ENCODE measurements at places on chromosomes 6 and 20. TPM values are rescaled to one million over a fixed set of nuclear protein-coding genes. Genes with fewer than 3 reads are reported as not detected.

Gene CCN6
- 6.8 TPM for total RNA-seq

GRCh38 chr20:49230561-49231133 lies 11.4 kb downstream of the DDX27 start:
- no peaks in the 10 kb centered on the region for H3K27me3 ChIP-seq
- no peak for DNase-seq
- H3K36me3 ChIP-seq, result peaks cover 78% of the 10 kb centered on the region
- no peak overlapping the region for H3K4me3 ChIP-seq

GRCh38 chr20:309306-309840 lies 12.0 kb downstream of the ZCCHC3 start:
- H3K36me3 ChIP-seq, result no peaks in the 10 kb centered on the region
- peak overlapping the region; percentile 78 for H3K4me3 ChIP-seq
- no peaks in the 10 kb centered on the region for H3K27me3 ChIP-seq
- peak; percentile 48 for DNase-seq
- peaks cover 16% of the 10 kb centered on the region for H3K4me1 ChIP-seq
- peak overlapping the region; percentile 98 for H3K27ac ChIP-seq

Gene RBPJL
- not detected for total RNA-seq

GRCh38 chr20:31909253-31910070 lies 39.0 kb downstream of the TTLL9 start:
- no peak for DNase-seq
- peaks cover 7% of the 10 kb centered on the region for H3K27me3 ChIP-seq
- H3K4me1 ChIP-seq, result no peaks in the 10 kb centered on the region
- no peak overlapping the region for H3K4me3 ChIP-seq
- H3K27ac ChIP-seq, result no peak overlapping the region

DNA sequence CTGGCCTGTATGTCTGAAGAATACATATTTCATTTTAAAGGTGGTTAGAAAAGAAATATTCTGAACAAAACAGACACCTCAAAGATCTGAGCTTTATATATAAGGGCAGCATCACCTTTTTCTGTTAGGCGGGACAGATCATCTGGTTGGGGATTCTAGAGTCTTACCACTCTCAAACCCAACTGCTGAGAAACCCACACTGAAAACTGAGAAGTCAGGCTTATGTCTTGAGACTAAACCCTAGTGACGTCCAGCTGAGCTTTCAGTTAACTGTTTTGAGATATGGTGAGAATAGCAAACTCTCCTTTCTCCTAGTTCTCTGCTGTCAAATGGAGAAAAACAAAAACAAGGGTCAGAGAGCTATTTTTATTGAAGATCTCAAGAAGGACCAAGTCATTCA lies 63.7 kb upstream of the CCN6 start:
- no peak for DNase-seq
- no peak overlapping the region for H3K4me3 ChIP-seq
- no peaks in the 10 kb centered on the region for H3K27me3 ChIP-seq

- H3K27me3 ChIP-seq, result no peaks in the 10 kb centered on the region
- H3K4me1 ChIP-seq, result peaks cover 8% of the 10 kb centered on the region
- no peak overlapping the region for H3K4me3 ChIP-seq
- H3K36me3 ChIP-seq, result no peaks in the 10 kb centered on the region
Observed at GRCh38 chr6:46244670-46245069, 73.9 kb upstream of the ENPP5 start.

- peaks cover 30% of the 10 kb centered on the region for H3K4me1 ChIP-seq
- H3K4me3 ChIP-seq, result no peak overlapping the region
- DNase-seq, result no peak
- no peaks in the 10 kb centered on the region for H3K27me3 ChIP-seq
- no peaks in the 10 kb centered on the region for H3K36me3 ChIP-seq
- H3K27ac ChIP-seq, result no peak overlapping the region
Observed at GRCh38 chr20:37529214-37529967, 1.7 kb upstream of the BLCAP start.

- peaks cover 10% of the 10 kb centered on the region for H3K27me3 ChIP-seq
- no peak overlapping the region for H3K4me3 ChIP-seq
- peak overlapping the region; percentile 52 for H3K27ac ChIP-seq
Observed at GRCh38 chr20:45826381-45827019, 612 bp downstream of the TNNC2 start.

GRCh38 chr6:113120582-113121285 lies 736.4 kb upstream of the MARCKS start:
- H3K36me3 ChIP-seq, result no peaks in the 10 kb centered on the region
- peak overlapping the region; percentile 91 for H3K27ac ChIP-seq
- H3K27me3 ChIP-seq, result no peaks in the 10 kb centered on the region
- no peak overlapping the region for H3K4me3 ChIP-seq

DNA sequence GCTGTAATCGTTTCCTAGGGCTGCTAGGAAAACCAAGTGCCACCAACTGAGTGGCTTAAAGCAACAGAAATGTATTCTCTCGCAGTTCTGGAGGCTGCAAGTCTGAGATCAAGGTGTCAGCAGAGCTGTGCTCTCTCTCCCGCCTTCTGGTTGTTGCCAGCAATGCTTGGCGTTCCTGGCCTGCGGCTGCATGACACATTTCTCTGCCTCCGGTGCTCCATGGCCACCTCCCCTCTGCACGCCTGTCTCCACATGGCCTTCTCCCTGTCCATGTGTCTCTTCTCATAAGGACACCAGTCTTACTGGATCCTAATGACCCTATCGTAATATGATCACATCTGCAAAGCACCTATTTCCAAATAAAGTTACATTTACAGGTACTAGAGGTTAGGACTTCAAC lies 91.7 kb upstream of the AKAP12 start:
- no peaks in the 10 kb centered on the region for H3K27me3 ChIP-seq
- DNase-seq, result no peak
- no peaks in the 10 kb centered on the region for H3K4me1 ChIP-seq
- no peak overlapping the region for H3K27ac ChIP-seq
- H3K4me3 ChIP-seq, result no peak overlapping the region

Gene SERPINB6
- total RNA-seq, result 80.7 TPM

Gene FILIP1
- total RNA-seq, result under 0.01 TPM

DNA sequence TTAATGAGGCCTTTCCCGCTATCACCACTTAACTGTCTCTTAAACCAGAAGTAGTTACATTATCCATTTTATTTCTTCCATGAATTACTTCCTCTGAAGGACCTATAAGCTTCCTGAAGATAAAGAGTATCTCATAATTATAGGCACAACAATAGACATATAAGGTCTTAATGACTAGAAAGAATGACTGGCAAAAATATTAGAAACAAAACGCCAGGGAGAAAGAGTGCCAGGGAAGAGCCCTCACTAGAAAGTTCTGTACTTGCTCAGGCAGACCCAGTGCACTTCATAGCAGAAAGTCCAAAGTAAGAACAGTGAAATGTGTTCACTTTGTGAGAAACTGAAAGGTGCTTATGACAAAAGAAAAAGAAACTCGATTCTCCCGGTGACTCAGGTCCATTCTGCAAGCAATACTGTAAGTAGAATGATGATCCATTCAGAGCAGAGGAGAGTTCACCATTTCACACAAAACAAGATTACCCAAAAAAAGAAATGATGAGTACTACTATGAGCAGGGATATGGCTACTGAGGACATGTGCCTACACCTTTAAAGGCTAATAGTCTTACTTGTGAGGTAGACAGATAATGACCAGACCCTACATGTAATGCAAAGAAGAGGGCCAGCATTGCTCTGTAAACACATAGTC lies 5.5 kb downstream of the ZNF334 start:
- DNase-seq, result no peak
- peaks cover 2% of the 10 kb centered on the region for H3K4me1 ChIP-seq
- no peaks in the 10 kb centered on the region for H3K36me3 ChIP-seq
- H3K27ac ChIP-seq, result no peak overlapping the region

GRCh38 chr6:13044390-13044789 lies 283.9 kb downstream of the TBC1D7 start:
- H3K4me3 ChIP-seq, result no peak overlapping the region
- no peaks in the 10 kb centered on the region for H3K27me3 ChIP-seq
- DNase-seq, result no peak
- no peak overlapping the region for H3K27ac ChIP-seq

DNA sequence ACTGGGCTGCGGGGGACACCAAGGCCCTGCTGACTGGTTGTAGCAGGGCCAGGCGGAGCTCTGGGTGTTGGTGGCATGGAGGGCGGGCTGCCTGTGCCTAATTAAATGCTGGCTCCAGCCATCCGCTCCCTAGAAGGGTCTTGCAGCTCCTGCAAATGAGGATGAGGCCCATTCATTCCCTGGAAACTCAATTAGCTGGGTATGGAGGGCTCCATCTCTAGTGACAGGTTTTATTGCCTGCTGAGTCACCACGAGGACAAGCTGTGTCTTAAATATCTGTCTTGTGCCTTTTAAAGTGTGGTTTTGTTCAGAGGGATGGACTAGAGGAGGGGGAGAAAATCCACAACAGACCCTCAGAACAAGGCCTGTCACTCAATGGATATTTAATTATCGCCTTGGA lies 60.9 kb downstream of the SULF2 start:
- no peak overlapping the region for H3K27ac ChIP-seq
- H3K4me1 ChIP-seq, result no peaks in the 10 kb centered on the region
- no peaks in the 10 kb centered on the region for H3K36me3 ChIP-seq
- H3K4me3 ChIP-seq, result no peak overlapping the region
- no peak for DNase-seq
- H3K27me3 ChIP-seq, result peaks cover 2% of the 10 kb centered on the region

Gene PI16
- total RNA-seq, result 1.8 TPM

DNA sequence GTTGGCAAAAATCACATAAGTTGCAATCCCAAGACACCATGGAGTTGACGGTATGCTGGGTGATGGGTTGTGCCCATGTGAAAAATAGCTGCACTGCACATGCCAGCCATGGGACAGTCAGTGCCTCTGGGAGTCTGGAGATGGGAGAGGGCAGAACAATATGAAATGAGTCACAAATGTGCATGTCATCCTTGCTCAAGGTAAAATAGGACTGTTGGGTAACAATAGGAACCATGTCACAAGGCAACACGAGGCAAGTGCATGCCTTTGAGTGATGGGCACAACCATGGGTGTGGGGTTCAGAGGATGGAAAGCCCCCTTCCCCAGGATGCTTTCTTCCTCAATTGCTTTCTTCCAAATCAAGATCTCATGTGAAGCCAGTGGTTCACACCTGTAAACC lies 70.5 kb upstream of the PIM1 start:
- H3K4me3 ChIP-seq, result no peak overlapping the region
- no peak overlapping the region for H3K27ac ChIP-seq
- no peaks in the 10 kb centered on the region for H3K36me3 ChIP-seq
- no peaks in the 10 kb centered on the region for H3K27me3 ChIP-seq
- no peak for DNase-seq

Gene NOX3
- total RNA-seq, result not detected

DNA sequence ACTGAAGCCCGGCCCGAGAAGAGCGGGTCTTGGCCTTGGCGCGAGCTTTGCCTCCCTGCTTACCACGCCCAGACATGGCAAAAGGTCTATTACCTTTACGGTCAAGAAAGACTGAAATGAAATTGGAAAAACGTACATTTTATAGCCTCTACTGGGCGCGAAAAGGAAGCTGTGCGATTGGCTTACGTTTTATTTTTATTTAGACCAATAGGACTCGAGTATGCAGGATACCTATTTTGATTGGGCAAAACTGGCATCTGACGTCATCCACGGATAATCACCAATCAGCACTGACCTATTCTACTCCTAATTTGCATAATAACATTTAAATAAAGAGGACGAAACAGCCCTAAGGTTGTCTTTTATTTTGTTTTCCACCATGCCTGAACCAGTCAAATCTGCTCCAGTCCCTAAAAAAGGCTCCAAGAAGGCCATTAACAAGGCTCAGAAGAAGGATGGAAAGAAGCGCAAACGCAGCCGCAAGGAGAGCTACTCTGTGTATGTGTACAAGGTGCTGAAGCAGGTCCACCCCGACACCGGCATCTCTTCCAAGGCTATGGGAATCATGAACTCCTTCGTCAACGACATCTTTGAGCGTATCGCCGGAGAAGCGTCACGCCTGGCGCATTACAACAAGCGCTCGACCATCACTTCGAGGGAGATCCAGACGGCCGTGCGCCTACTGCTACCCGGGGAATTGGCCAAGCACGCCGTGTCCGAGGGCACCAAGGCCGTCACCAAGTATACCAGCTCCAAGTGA lies 97.4 kb downstream of the OR2B2 start:
- H3K4me1 ChIP-seq, result peaks cover 22% of the 10 kb centered on the region
- H3K4me3 ChIP-seq, result peak overlapping the region; percentile 75
- H3K27me3 ChIP-seq, result no peaks in the 10 kb centered on the region
- no peaks in the 10 kb centered on the region for H3K36me3 ChIP-seq
- DNase-seq, result peak; percentile 90
- H3K27ac ChIP-seq, result peak overlapping the region; percentile 77

GRCh38 chr20:32505723-32506473 lies 79.2 kb downstream of the NOL4L start:
- no peaks in the 10 kb centered on the region for H3K36me3 ChIP-seq
- H3K4me3 ChIP-seq, result no peak overlapping the region
- H3K27me3 ChIP-seq, result no peaks in the 10 kb centered on the region
- no peak for DNase-seq

DNA sequence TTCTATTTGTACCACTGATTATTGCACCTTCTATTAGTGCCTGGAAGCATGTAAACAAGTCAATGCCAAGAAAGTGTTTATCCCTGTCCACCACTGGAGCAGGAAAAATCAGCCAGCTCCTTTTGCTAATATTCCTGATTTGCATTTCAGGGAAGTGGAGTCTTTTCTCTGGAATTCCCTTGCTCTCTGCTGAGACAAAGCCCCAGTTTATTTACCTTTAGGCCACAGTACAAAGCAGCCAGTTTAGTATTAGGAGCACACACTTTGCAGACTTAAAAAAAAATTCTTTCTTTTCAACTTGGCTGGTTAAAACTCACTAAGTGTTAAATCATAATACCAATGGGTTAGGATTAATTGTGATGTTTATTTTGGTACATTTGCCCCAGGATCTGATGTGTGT lies 631.1 kb downstream of the PKHD1 start:
- H3K27me3 ChIP-seq, result no peaks in the 10 kb centered on the region
- H3K4me1 ChIP-seq, result no peaks in the 10 kb centered on the region
- DNase-seq, result no peak
- H3K4me3 ChIP-seq, result no peak overlapping the region
- no peaks in the 10 kb centered on the region for H3K36me3 ChIP-seq
- H3K27ac ChIP-seq, result no peak overlapping the region

Gene SLC22A3
- total RNA-seq, result 18.9 TPM

DNA sequence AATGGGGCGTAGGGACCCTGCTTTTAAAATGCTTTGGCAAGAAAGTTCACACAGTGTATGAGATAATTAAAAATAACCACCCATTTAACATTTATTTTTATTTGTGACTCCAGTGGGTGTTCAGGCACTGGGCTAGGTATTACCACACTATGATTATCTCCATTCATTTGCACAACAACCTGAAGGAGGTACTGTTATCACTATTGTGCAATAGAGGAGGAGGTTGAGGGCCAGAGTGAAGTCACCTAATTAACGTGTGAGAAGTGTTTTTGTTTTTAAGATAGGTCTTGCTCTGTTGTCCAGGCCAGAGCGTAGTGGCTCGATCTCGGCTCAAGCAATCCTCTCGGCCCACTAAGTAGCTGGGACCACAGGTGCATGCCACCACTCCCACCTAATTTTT lies 29.2 kb downstream of the MAK start:
- no peaks in the 10 kb centered on the region for H3K36me3 ChIP-seq
- H3K4me1 ChIP-seq, result no peaks in the 10 kb centered on the region
- H3K4me3 ChIP-seq, result no peak overlapping the region
- H3K27me3 ChIP-seq, result no peaks in the 10 kb centered on the region
- H3K27ac ChIP-seq, result no peak overlapping the region

Data from osteoblast (primary cell).